Karpas-422 (cell line): ENCODE measurements at places on chromosomes 12 and 14.
A peak's percentile ranks its signal among the peaks of the same experiment; 100 is the strongest.

GRCh38 chr14:35964697-35965286 lies 138.7 kb downstream of the BRMS1L start:
- DNase-seq = no peak

- DNase-seq = no peak
Measured at GRCh38 chr12:53225635-53226424, 6.2 kb downstream of the RARG start.

DNA sequence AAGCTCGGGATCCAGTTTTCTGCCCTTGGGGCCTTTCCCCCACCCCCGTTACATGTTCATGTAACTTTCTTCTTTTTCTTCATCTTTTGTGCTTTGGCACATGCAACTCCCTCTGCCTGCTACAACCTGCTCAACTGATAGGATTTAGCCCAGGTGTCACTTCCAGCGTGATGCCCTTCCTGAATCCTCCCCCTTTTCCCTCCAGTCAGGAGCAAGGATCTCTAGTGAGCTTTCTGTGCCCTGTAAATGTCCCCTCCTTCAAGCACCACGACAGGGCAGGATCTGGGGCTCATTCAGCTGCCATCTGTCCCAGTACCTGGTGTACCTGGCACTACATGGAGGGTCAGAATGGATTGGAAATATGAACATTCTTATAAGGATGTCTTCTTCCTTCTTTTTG lies 15.3 kb downstream of the PELI2 start:
- no peak for DNase-seq

DNA sequence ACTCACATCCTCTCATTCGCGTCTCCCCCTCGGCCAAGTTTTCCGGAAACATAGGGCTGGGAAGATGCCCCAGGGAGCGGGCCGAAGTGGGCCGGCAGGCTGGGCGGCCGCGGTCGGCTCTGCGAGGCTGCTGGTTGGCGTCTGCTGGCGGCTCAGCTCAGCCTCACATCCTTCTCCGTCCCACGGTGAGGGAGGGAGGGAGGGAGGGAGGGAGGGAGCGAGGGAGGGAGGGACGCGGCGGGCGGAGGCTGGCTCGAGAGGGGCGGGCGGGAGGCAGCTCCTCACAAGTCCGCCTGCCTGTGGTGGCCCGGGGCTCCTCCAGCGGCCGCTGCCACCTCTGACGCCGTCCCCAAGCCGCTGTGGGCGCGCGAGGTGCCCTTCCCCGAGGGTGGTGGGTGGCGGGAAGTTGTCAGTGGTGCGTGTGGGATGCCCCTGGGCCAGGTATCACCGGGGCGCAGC lies 93.8 kb downstream of the RFLNA start:
- peak; percentile 83 for DNase-seq
